ENCODE measurements at places on chromosomes 1 and 21.

- no peak for DNase-seq
These were observed 112.0 kb downstream of the UBE2U start for GRCh38 chr1:64315402-64315801.

DNA sequence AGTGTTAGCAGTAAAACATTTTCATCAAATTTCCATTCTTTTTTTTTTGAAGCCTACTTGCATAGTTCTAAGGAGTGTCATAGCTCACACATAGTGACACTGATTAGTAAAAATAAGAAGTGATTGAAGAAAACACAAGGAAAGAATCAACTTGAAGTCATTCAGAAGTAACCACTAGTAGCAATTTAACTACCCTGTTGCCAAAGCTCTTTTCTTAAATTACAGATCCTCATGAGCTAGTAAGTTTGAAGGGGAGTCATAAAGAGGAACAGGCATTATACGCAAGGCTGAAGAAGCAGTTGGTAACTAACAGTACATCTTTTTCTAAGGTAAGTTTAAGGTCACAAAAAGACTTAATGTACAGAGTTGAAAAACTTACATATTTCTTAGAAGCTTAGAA lies 332.2 kb downstream of the CHRM3 start:
- DNase-seq: no peak

DNA sequence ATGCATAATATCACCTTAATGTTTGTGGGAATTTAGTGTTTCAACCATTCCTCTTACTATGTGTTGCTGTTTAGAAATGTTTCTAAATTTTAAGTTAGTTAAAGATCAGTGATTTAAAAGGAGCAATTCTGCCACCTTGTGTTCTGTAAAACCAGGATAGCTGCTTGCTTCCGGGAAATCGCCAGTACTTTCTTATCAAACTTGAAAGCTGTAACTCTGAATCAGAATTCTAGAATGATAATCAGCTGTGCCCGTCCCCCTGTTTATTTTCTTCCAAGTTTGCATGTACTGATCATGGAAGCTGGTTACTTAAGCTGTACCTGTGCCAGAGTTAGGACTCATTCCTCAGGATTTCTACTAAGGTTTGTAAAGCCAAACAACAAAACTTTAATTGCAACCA lies 656.4 kb downstream of the LTN1 start:
- DNase-seq: no peak

GRCh38 chr21:27681841-27682240 lies 715.0 kb upstream of the ADAMTS5 start:
- DNase-seq: no peak

- no peak for DNase-seq
These were observed 17.0 kb downstream of the NSL1 start for GRCh38 chr1:212774584-212774983.

DNA sequence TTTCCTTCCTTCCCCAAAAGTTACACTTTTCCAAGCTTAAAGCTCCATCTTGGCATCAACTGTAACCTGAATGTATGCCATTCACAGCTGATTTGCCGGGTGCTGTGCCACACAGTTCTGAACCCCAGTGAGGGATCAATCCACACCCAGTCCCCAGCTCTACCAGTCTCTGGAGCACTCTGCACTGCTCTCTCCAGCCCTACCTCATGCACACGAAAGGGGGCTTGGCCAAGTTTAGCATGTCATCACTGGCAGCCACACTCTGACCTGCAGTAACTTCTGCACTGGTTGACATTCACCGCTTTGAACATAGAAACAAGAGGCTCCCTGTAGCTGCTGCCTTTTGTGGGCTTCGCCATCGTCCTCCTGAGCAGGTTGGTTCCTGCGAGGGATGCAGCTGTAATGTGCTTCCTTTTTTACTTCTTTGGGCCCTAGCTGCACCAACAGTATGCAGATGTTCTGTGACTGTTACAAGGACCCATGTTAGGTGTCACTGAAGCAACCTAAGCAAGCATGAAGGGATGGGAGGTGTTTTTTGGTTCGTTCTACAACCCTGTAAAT lies 135.4 kb upstream of the SLC44A3 start:
- no peak for DNase-seq

GRCh38 chr1:212467843-212468482 lies 35.2 kb downstream of the NENF start:
- DNase-seq: no peak

DNA sequence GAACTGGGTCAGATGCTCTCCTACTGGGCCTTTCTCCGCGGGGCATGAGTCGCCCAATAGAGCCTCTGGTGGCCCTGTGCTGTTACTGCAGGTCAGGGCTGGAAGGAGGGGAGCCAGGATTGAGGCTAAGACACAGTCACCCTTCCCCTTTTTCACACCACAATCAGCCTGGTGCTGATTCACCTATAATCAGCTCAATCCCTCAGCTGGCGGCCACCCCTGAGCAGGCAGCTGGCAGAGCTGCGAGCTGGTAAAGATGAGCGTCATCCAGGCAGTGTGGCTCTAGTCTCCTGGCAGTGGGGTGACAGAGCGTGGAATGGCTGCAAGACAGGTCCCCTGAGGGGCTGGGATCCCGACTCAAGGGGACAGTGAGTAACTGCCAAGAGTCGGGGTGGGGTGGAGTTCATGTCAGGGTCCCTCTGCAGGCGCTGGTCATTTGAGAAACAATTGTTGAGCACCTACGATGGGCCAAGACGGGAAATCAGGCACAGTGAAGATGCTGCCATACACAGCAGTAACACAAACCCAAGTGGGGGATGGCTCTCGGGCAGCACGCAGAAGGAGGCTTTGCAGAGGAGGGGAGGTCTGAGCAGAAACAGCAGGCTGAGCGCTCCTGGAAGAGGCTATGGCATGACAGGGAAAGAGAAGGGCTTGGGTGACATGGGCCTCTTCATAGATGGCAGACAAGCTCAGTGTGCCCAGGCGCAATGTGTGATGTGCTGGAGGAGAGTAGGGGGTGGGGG lies 21.8 kb downstream of the ATF3 start:
- DNase-seq: no peak

- DNase-seq: peak; percentile 84
These were observed at the start of gene UHMK1 for GRCh38 chr1:162497723-162498495. Gene UHMK1 (plus strand): TSS chr1:162497818. CDS start chr1:162498001, 183 bp downstream.

- no peak for DNase-seq
These were observed 8.8 kb downstream of the OBSCN start for GRCh38 chr1:228216371-228217320.

DNA sequence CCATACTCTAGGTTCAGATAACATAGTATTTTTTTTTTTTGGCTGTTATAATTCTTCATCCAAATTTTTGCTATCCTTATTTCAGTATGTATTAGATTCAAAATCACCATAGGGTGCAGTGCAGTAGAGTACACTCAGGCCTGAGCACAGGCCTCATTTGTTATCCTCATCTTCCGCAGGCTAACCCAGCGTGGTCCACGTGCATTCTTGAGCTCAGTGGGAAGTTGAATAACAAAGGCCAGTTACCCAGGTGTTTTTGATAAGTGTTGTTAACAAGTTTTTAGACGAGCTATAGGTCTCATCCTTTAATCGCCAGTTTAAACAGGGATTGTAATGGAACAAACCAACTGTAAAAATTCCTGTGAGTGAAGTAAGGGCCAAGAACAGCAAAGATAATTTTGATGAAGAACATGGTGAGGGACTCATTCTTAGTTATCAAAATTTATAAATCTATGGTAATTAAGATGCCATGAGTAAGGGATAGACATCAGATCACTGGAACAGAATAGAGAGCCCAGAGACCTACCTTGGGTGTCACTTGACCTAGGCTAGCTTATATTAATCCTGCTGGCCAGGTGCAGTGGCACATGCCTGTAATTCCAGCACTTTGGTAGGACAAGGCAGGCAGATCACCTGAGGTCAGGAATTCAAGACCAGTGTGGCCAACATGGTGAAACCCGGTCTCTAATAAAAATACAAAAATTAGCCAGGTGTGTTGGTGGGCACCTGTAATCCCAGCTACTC lies 22.0 kb downstream of the FLVCR1 start:
- no peak for DNase-seq

DNA sequence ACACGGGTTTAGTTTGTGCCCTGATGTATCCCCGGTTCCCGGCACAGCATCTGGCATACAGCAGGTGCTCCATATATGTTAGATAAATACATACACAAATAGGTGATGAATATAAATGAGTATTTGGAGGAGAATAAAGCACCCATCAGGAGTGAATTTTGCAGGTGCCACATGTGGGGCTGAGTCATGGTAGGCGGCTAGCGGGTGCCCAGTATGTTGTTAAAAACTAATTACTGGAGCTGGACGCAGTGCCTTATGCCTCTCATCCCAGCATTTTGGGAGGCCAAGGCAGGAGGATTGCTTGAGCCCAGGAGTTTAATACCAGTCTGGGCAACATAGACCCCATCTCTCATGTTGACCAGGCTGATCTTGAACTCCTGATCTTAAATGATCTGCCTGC lies 16.7 kb upstream of the WASF2 start:
- no peak for DNase-seq

DNA sequence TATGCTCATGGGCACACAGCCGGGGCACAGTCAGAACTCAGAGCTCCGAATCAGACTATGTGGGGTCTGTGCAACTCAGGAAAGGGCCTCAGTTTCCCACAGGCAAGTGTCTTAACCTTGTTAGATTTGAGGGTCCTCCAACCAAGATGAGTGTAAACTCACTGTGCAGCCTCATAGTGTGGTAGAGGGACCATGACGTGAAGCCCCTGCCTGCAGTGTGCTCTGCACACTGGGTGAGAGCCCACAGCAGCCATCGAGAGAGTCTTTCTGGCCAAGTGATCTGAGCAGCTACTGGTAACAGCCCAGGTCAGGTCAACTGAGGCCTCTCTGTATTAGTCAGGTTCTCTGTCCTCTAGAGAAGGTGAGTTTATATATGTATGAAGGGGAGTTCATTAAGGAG lies 592 bp upstream of the LYPD8 start:
- DNase-seq: no peak

DNA sequence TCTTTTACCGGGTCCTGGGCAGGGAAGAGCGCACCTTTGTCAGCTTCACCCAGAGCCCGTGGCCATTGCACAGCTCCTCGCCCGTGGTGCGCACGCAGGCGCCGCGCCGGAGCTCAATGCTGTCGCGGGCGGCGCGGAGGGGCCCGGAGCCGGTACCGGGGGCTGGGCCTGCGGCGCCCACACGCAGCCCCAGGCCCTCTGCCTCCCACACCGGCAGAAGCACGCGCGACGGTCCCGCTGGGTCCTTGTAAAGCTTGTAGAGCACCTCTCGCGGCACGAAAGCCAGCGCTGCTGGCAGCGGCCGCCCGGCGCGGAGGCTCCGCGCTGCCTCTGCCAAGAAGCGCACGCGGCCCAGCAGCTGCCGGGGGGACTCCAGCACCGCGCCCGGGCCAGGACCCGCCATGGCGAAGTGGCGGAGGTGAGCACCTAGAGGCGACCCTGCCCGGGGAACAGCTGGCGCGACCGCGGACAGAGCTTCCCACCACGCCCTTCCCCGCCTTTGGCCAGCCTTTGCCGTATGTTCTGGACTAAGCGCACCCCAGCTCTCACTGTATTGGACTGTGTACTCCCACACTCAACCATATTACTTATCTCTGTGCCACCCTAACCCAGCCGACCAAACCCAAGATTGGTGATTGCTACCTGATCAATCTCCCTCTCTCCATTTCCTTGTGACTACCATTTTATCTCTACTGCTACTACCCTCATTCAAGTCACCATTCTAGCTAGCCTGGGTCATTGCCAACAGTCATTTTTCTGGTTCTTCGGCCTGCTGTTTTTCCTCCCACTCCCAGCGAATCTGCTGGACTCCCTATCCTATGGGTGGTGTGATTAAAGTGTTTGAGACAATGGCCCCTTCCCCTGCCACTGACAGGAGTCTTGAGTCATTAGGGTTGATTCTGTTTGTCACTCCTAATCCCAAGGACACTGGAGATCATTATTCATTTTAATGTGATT lies at the start of gene HECTD3:
TSS of gene HECTD3 (minus strand) at position 470 of the 957 bp plus-strand sequence. CDS start at position 403, 67 bp downstream.
- DNase-seq: peak; percentile 90

GRCh38 chr1:230572121-230573105 lies 69.9 kb upstream of the COG2 start:
- no peak for DNase-seq

DNA sequence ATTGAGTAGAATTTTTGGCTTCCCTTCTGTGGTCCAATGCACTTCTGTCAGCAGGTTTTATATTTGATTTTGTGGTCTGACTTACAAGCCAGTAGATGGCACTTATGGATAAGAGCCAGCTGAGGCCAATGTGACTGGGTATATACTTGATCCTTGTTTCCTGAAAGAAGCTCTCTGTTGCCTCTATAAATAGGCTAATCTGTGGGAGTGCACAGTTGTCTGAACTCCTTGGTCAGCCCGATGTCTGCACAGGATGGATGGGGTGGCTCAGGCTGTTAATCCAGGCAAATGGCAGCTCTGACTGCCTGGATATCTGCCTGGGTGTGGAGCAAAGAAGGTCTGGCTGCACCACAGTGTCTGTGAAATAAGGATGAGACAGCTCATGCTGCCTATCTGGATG lies 1183.7 kb upstream of the PRMT6 start:
- peak; percentile 57 for DNase-seq

DNA sequence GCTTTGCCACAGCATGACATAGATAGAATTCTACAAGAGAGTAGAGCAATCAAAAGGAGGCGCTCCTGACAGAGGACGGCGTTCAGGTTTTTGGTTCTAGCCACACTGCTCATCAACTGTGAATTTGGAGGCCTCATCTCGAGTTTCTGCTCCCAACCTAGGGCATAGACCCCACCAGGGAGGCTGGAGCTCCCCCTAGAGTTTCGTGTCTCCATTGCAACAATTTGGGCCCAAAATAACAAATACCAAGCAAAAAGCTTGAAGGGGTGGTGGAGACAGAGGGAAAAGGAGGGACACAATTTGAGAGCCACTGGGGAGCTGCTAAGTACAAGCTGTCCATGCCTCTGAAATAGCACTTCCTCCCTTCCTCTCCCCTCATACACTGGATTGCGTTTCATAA lies 297.0 kb downstream of the GPATCH2 start:
- DNase-seq: no peak

DNA sequence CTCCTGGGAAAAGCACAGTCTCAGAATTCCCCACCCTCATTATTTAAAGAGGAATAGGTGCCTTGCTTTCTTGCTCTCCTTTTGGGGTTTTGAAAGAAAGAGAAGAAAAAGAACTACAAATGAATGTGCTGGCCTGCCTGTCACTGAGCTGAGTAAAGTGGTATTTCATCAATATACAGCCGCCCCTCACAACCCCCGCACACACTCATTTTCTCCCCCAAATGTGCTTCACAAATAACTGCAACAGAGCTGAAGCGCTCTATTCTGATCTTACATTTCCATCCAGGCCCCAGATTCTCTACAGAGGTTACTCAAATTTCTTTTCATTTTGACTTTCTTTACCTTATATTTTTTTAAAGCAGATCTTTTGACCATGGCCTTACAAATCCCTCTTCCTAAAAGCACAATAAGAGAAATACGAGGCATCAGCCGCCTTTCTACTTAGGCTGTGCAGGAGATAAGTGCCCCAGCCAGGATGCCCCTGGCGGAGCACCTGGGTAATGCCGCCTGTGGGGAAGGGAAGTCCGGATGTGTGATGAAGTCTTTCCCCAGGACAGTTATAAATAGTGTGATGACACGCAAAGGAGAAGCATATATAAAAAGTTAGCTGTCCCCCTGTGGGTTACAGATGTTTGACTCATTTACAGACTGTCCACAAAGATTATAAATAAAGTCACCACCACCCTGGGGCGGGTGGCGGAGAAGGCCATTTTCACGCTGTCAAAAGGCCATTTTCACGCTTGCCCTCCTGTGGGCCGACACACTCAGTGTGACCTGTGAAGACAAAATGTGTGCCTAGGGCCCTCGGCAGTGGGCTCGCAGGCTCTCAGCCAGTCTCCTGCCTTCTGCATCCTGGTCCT lies 6.5 kb downstream of the KCNN3 start:
- no peak for DNase-seq

- no peak for DNase-seq
These were observed 15.0 kb upstream of the ATP1B1 start for GRCh38 chr1:169091480-169091941.

GRCh38 chr1:77624102-77624501 lies 58.4 kb downstream of the ZZZ3 start:
- DNase-seq: no peak

- DNase-seq: no peak
These were observed 53.1 kb downstream of the S100B start for GRCh38 chr21:46551636-46552241.

All from NCI-H2029 (cell line).